Kidney (tissue), 22 donors: ENCODE measurements at places on chromosomes 2 and 18. TPM values are rescaled to one million over a fixed set of nuclear protein-coding genes. Genes with fewer than 3 reads are reported as not detected.

IL36B gene
- not detected for polyA plus RNA-seq

IL1B gene
- polyA plus RNA-seq: 0.56 TPM

SKOR2 gene
- not detected for polyA plus RNA-seq

DQX1 gene
- polyA plus RNA-seq: not detected

CCDC85A gene
- polyA plus RNA-seq: 0.65 TPM

EGR4 gene
- polyA plus RNA-seq: not detected

PARD6G gene
- 10.7 TPM for polyA plus RNA-seq

VAMP5 gene
- 145 TPM for polyA plus RNA-seq

HOXD13 gene
- not detected for polyA plus RNA-seq

DNAH6 gene
- 0.34 TPM for polyA plus RNA-seq

ALK gene
- not detected for polyA plus RNA-seq

SLC30A3 gene
- not detected for polyA plus RNA-seq

CFC1 gene
- not detected for polyA plus RNA-seq

SOX11 gene
- not detected for polyA plus RNA-seq

PAIP2B gene
- 10.6 TPM for polyA plus RNA-seq

CENPA gene
- not detected for polyA plus RNA-seq

WDPCP gene
- polyA plus RNA-seq: 2.7 TPM

SLC19A3 gene
- polyA plus RNA-seq: 8.3 TPM

CNGA3 gene
- polyA plus RNA-seq: not detected

CCDC74B gene
- polyA plus RNA-seq: 6.4 TPM

UBR3 gene
- 10.2 TPM for polyA plus RNA-seq

ATP6V1B1 gene
- polyA plus RNA-seq: 400 TPM
